ENCODE measurements at places on chromosomes 5 and 9.

DNA sequence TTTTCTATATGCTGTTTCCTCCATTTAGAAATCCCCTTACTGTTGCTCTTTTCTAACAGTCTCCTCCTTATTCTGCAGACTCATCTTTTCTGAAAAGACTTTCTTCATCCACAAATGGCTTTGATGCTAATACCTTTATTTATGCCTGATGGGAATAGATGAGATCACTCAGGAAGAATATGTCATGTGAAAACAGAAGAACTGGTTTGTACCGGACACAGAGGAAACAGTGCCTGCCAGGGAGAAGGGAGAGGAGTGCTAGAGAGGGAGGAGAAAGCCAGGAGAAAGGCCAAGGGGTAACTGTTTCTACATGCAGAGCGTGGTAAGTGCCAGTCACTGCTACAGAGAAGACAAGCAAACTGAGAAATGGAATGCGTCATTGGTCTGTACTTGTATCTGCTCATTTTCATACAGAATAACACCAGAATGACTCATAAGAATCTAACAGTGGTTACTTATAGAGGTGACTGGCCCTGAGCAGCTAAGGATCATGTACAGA, 45.9 kb upstream of the PJA2 start:
- DNase-seq = peak; percentile 69

DNA sequence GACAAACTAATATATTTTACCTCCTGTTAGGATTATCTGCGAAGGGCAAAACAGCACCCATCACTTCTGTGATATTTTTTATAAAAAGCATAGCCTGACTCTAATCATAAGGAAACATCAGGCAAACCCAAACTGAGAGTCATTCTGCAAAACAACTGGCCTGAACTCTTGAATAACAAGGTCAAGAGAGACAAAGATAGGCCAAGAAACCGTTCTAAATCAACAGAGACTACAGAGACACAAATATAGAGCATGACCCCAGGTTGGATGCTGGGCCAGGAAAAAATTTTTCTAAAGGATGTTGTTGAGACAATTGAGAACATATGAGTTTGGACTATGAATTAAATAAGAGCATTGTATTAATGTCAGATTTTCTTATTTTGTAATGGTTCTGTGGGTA, 384.9 kb downstream of the NFIB start:
- DNase-seq = no peak

DNA sequence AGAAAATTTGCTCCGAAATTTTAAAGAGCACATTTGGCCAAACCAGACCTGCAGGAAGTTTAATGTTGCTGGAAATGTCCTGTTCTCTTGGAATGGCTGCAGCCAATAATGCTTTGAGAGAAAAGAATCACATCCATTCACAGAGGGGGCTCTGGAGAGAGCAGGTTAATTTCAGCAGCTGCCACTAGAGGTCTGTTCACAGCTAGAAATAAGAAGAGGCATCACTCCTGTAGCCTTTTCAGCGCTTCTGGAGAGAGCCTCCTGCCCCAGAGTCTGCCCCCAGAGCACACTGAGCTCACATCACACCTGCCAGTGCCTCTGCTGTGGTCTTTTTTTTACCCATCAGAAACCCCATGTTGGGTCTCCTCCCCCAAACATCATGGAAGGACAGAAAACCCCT, 124.8 kb upstream of the RAD23B start:
- DNase-seq = no peak

- no peak for DNase-seq
Measured at GRCh38 chr5:50958852-50959457, 292.5 kb downstream of the PARP8 start.

GRCh38 chr5:175047048-175047447, 322.7 kb downstream of the MSX2 start:
- no peak for DNase-seq

- no peak for DNase-seq
Measured at GRCh38 chr5:126263591-126264184, 159.5 kb upstream of the GRAMD2B start.

- DNase-seq = no peak
Measured at GRCh38 chr5:67432606-67433005, 236.0 kb upstream of the CD180 start.

DNA sequence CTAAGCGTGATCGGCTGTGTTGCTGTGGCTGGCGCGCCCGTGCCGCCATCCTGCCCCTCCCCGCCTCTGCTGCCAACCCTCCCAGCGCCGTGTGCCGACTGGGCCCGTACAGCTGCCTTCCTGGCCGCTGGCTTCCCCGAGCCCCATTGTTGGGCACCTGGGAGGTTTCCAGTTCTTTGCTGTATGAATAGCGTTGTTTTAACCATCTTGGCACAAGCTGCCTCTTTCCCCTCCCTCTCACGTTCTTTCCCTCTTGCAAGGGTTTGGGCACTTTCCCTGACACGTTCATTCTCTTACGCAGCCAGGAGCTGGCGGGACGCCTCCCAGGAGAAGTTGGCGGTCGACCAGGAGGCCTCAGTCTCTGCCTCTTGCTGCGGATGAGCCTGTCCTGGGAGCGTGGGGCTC, 43.1 kb upstream of the RXRA start:
- DNase-seq = peak; percentile 93

DNA sequence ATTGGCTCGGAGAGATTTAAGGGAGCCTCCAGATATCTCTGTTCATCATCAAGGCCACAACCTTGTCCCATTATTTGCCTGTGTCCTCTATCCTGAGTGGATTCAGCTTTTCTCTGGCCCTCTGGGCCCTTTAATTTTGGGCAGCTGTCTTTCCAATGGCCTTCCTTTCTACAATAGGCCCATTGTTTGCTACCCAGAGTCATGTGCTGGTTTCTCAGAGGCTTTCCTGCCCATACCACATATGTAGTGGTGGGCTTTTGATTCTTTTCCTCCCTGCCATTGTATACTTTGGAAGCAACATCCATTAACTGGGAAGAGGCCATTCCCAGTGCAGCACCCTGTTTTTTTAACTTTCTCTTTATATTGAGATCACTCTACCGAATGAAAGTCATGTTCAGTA, 233.9 kb upstream of the SGCD start:
- DNase-seq = no peak

DNA sequence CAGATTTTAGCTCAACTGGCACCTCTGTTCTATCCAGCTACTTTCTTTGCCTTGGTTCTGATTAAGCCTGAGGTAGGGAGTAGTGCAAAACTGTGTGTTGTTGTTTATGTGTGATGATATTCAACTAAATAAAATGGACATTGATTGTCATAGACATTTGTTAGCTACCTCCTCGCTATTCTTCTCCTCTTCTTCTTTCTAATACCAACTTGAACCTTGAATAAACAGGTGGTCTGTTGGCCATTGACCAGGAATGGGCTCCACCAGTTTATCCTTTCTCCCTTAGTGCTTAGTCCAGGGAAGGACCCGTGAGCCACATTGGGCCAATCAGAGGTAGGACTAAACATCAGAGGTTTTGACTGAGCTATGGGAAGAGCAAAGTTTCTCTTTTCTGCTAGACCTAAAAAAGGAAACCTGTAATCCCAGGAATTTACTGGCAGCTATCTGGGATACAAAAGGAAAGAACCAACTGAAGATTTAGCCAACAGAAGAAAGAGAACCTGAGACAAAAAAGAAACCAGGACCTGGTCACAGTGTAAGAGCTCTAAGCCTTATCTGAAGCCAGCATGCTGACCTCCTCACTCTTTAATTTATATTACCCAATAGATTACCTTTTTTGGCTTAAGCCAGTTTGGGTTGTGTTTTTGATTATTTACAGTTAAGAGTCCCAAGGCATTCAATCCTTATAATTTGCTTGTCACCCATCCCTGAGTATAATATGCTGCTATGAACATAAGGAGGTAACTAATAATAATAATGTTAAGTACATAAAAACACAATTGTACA, 5.3 kb upstream of the RNF145 start:
- no peak for DNase-seq

DNA sequence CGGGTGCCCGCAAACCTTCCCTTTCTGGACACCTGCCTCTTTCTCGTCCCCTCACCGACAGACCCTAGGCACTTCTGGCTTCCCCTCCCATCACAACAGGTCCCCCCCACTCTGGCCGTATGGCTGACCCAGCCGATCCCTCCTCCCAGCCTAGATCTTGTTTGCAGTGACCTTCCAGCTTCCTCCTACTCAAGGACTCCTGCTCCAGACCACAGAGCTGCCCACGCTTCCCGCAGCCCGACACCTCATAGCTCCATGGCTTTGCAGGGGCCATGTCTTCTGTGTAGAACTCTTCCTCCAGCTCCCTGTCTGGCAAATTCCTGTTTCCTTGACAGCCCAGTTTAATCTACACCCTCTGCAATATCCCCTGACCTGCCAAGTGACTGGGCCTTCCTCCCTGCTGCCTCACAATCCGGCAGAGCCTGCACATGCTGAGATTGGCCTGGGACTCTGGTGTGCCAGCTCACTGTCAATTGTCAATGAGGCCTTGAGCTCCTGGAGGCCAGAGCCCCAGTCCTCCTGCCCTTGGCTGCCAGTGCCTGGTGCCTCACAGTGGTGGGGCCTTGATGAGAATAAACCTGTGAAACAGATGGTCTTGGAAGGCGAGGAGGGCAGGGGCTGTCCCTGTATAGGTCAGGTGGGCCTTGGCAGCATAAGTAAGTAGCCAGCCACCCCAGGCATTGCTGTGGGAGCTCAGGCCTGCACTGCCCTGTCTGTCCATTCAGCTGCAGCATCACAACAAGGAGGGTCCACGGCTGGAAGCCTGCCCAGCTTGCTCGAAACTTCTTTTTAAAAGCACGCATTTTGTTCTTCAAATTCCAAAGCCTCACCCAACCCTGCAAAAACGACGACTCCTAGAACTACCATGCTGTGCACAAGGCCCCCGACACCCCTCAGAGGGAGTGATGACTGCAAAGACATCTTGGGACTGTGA, 50.5 kb downstream of the GADD45G start:
- no peak for DNase-seq

- no peak for DNase-seq
Measured at GRCh38 chr5:90528601-90529193, 687 bp downstream of the LYSMD3 start.

DNA sequence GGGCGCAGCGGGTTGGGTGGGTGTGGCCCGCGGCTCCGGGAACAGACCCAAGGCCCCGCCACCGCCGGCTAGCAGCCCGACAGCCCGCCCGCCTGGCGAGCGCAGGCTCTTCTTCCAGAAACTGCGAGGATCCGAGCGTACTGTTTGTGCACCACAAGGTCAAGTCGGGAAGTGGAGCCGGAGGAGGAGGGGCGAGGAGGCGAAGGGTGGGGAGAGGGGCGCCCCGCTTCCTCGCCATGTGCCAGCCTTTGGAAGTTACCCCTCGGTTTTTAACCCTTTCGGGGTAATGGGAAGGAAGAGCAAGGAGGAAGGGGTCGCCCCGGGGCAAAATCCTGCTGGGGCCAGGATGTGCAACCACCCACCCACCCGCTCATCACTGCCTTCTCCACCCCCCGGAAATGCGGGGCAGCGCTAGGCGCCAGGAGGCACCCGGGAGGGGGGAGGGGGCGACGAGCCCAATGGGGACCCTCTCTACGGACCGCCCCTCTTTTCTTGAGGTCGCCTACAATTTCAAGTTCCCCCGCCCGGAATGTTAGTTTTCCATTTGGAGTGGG, 1.1 kb upstream of the JADE2 start:
- peak; percentile 93 for DNase-seq

DNA sequence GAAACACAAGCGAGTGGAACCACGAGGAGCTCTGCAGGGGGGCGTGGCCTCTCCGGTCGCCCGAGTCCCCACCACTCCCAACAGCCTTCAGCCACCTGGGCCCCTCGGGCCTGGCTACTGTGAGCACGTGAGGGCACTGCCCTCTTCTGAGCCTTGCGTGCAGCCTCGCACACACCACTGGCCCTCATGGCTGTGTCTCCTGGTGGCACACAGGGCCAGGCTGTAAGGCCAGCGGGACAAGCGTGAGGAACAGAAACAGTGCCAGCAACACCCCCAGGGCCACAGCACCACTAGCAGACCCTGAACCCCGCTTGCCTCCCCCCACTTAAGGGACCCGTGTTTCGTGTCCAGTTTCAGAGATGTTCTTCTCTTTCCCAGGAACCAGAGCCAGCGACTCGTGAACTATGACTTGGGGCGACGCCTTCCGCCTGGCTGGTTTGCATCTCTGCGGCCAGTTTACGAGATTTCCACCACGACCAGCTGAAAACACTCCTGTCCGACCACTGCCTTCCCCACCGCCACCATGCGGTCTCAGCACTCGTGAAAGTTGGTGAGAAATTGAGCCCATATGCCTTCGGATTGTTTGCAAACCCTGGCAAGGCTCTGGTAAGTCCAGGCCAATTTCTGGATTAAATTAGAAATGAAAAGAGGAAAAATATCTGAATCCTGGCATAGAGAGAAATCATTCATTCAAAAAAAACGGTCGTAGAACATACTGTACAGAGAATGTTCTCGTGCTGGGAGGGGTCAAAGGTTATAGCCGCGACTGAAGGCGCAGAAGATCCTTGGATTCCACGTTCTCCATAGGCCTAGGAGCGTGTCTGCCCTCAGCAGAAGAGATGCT, 135.6 kb downstream of the ZNF354C start:
- DNase-seq = peak; percentile 38

DNA sequence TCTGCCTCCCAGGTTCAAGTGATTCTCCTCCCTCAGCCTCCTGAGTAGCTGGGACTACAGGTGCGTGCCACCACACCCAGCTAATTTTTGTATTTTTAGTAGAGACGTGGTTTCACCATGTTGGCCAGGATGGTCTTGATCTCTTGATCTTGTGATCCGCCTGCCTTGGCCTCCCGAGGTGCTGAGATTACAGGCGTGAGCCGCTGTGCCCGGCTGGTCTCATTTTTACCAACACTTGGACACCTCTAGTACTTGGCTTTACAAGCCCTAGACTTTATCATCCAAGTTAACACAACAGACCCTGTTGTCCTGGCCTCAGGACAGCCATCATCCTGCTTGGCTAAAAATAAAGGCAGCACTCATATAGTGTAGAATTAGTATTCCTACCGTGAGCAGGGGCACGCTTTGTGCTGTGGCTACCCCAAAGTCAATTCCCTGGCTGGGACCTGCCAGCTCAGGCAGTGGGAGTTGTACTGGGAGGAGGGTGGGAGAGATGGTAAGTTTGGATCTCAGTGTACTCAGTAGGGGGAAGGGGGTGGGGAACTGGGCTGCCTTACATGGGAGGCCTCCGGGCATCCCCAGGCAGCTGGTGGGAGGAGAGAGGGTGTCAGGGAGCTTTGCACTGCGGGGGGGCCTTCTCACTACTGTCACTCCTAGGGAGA, 6.6 kb downstream of the PDZD2 start:
- no peak for DNase-seq

DNA sequence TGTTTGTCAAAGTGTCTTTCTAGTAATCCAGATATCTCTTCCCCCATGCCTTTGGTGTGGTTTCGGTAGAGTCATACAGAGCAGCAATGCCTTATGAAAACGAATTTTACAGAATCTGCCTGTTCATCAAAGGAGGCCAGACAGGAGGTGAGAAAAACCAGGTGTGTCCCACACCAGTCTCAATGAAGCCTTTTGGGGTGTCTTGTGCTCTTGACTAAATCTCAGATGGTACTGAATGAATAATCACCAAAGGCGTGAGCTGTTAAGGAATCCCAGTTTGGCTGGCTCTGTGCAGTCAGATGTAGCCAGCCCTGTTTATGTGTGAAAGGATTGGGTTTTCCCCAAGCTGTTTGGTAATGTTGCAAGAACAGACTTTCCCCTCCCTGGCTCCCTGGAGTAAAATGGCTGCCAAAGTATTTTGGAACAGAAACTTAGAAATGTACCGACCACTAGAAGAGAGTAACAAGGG, 70.8 kb upstream of the CDKN2B start:
- DNase-seq = peak; percentile 44

- no peak for DNase-seq
Measured at GRCh38 chr5:56147659-56148230, 85.4 kb downstream of the ANKRD55 start.
